RPMI7951 (cell line): ENCODE measurements at places on chromosomes 1 and 21.

DNA sequence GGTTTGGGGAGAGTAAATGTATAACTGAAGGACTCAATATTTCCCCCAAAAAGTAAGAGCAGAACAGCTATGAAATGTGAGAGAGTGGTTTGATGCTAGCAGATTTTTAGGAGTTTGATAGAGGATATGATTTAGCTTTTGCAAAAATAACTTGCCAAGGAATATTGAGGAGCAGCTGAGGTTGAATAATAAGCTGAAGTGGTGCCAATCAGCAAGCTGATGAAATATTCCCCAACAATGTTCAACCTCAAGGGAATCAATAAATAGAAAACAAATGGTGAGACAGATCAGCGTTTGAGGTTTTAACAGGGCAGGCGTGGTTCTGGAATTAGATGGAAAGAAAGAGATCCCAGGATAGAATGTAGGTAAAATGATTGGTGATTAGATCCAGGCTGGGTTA lies 413.4 kb upstream of the ADAMTS5 start:
- no peak for DNase-seq

GRCh38 chr1:203168256-203168786 lies 7.3 kb downstream of the MYBPH start:
- DNase-seq: no peak

GRCh38 chr1:156647351-156647750 lies 5.4 kb downstream of the BCAN start:
- no peak for DNase-seq

- no peak for DNase-seq
These were observed 81.8 kb downstream of the PEX14 start for GRCh38 chr1:10556430-10557005.

GRCh38 chr1:229717786-229718576 lies 91.9 kb downstream of the URB2 start:
- DNase-seq: peak; percentile 84

- DNase-seq: no peak
These were observed 54.9 kb upstream of the DIPK1A start for GRCh38 chr1:93016171-93016570.

GRCh38 chr21:16239659-16240265 lies 510.0 kb downstream of the USP25 start:
- DNase-seq: no peak

- DNase-seq: no peak
These were observed 10.0 kb downstream of the PROX1 start for GRCh38 chr1:213997772-213998107.

- DNase-seq: no peak
These were observed 2.4 kb downstream of the IGSF21 start for GRCh38 chr1:18109756-18110597.

- DNase-seq: peak; percentile 92
These were observed 47.0 kb downstream of the AHDC1 start for GRCh38 chr1:27556781-27557595.

- no peak for DNase-seq
These were observed 120.6 kb downstream of the NAV1 start for GRCh38 chr1:201659572-201659971.

GRCh38 chr1:165635329-165635728 lies 4.3 kb downstream of the MGST3 start:
- no peak for DNase-seq

DNA sequence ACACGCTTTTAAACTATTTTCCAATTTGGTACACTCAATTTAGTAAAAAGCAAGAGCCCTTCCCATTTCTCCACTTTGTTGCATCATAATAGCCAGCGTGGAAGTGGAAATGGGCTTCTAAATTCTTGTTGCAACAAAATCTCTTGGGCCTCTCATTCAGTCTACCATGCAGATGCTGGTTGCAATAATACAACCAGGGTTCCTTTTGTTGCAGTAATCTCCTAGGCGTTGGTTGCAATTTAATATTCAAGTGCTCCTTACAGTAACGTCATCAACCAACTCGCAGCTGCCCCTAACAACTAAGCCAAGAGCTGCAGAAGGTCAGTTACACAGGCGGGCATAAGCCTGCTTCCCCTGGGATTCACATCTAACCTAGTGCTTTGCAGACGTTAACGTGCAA lies 2.7 kb upstream of the HDGF start:
- no peak for DNase-seq
